Fibroblast of lung (primary cell): ENCODE measurements at places on chromosomes 5 and 9.

- H3K27me3 ChIP-seq = no peaks in the 10 kb centered on the region
- DNase-seq = peak; percentile 89
- no peak overlapping the region for H3K27ac ChIP-seq
- no peaks in the 10 kb centered on the region for H3K4me1 ChIP-seq
- no peak overlapping the region for H3K4me3 ChIP-seq
These were observed 28.1 kb upstream of the LRRTM2 start for GRCh38 chr5:138903130-138903775.

DNA sequence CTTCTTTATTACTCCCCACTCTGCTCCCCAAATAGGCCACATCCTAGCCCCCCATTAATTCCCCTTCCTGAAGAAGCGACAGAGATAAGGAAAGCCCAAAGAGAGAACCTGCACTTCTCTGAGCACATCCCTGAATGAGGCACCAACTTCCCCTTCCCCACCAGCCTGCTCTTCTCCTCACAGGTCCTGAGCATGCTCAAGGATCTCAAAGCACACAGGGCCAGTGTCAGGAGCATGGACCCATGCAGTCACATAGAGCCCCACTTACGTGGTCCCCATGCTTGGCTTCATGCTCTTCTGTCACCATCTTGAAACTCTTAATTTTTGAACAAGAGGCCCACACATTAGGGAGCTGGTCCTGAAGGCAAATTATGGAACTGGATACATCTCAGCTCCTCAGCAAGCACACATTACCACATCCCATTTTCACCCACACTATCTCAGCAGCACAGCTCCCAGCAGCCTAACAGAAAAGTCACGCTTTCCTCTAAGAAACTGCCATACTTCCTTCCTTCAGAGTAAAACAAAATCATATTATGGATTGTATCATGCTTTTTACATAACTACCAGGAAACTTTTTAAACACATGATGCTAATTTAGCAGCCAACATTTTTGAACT is 99.8 kb downstream of the NFIB start:
- H3K4me3 ChIP-seq = no peak overlapping the region
- no peak for DNase-seq
- peaks cover 5% of the 10 kb centered on the region for H3K4me1 ChIP-seq
- no peak overlapping the region for H3K27ac ChIP-seq

DNA sequence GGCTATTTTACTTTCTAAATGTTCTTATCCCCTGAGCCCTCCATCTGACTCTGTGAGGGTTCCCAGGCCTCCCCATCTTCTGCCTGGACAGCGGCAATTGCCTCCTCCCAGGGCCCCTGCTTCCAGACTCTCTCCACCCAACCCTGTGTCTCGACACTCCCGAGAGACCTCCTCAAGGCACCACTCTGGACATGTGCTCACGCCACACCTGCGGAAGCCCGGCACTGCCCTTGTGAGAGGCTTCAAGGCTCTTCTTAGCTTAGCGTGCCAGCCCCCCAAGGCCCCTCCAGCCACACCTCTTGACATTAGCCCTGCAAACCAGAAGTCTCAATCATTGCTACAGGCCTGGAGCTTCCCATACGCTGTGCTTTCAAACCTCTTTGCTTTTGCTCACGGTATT is 124.1 kb downstream of the CRB2 start:
- no peak overlapping the region for H3K4me3 ChIP-seq
- no peak overlapping the region for H3K27ac ChIP-seq
- H3K36me3 ChIP-seq = no peaks in the 10 kb centered on the region
- DNase-seq = no peak
- no peaks in the 10 kb centered on the region for H3K27me3 ChIP-seq

DNA sequence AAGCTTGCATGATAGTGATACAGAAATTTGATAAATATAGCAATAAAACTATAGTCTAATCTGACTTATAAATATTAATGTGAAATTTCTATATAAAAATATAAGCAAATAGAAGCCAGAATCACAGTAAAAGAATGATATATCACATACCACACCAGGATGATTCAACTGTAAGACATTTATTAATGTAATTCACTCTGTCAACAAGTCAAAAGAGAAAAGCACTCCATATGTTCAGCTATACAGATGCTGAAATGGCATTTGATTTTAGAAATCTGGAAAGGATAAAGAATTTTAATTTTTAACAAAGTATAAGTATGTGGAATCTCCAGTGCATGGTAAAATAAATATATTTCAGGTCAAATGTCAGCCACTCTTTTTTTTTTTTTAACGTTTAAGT is 372.4 kb downstream of the KCNN2 start:
- no peak for DNase-seq
- no peaks in the 10 kb centered on the region for H3K36me3 ChIP-seq
- no peak overlapping the region for H3K27ac ChIP-seq
- no peaks in the 10 kb centered on the region for H3K27me3 ChIP-seq

DNA sequence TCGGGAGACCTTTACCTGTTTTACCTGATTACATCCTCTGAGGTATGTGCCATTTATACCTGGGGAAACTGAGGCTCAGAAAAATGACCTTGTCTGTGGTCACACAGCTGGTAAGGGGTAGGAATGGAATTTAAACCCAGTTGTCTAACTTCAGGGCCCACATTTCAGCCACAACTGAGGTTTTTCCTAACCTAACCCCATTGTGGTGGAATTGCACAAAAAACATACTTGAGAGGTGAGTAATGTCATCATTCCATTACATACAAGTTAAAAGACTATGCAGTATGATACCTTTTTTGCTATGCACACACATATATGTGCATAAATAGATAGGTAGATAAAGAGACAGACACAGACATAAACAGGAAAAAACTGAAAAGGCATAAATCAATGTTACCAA is 14.1 kb downstream of the FGF1 start:
- DNase-seq = peak; percentile 67
- no peaks in the 10 kb centered on the region for H3K27me3 ChIP-seq
- H3K4me1 ChIP-seq = peaks cover 10% of the 10 kb centered on the region
- no peaks in the 10 kb centered on the region for H3K36me3 ChIP-seq
- H3K4me3 ChIP-seq = no peak overlapping the region

- no peaks in the 10 kb centered on the region for H3K36me3 ChIP-seq
- no peaks in the 10 kb centered on the region for H3K27me3 ChIP-seq
- DNase-seq = no peak
These were observed 23.4 kb upstream of the LECT2 start for GRCh38 chr5:135978212-135978631.

GRCh38 chr5:80904533-80905187 is 55.5 kb upstream of the RASGRF2 start:
- no peaks in the 10 kb centered on the region for H3K36me3 ChIP-seq
- no peak for DNase-seq
- no peak overlapping the region for H3K4me3 ChIP-seq
- no peaks in the 10 kb centered on the region for H3K4me1 ChIP-seq

GRCh38 chr9:112780450-112781036 is 30.0 kb downstream of the SNX30 start:
- H3K27ac ChIP-seq = no peak overlapping the region
- no peaks in the 10 kb centered on the region for H3K27me3 ChIP-seq

- H3K4me3 ChIP-seq = no peak overlapping the region
- H3K27ac ChIP-seq = no peak overlapping the region
- no peak for DNase-seq
- H3K27me3 ChIP-seq = no peaks in the 10 kb centered on the region
- no peaks in the 10 kb centered on the region for H3K4me1 ChIP-seq
These were observed 158.5 kb downstream of the KIAA0825 start for GRCh38 chr5:94459915-94460314.

DNA sequence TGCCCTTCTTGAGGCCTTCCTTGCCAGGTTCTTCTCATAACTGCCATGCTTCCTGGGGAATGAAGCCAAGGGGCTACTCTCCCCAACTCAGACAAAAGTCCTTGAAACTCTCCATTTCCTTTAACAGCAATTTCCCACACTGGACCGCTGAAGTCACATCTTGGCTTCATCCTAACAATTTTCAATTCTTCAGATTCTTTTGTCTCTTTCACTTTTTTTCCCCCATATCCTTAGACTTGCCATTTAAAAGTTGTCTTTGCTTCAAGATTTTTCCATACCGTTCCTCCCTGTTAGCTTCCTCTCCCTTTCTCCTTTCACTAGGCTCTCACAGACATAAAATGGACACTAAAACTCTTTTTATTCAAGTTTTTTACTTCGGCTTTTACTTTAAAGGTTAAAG is 93.1 kb upstream of the ITGA1 start:
- DNase-seq = no peak
- H3K4me1 ChIP-seq = peaks cover 2% of the 10 kb centered on the region
- no peaks in the 10 kb centered on the region for H3K27me3 ChIP-seq
- H3K27ac ChIP-seq = no peak overlapping the region
- H3K36me3 ChIP-seq = no peaks in the 10 kb centered on the region

GRCh38 chr5:26530305-26530704 is 508.1 kb downstream of the CDH9 start:
- no peaks in the 10 kb centered on the region for H3K27me3 ChIP-seq
- no peak overlapping the region for H3K4me3 ChIP-seq
- H3K27ac ChIP-seq = no peak overlapping the region
- H3K4me1 ChIP-seq = no peaks in the 10 kb centered on the region
- no peaks in the 10 kb centered on the region for H3K36me3 ChIP-seq

- no peaks in the 10 kb centered on the region for H3K4me1 ChIP-seq
- H3K36me3 ChIP-seq = no peaks in the 10 kb centered on the region
These were observed 26.8 kb upstream of the ZNF354A start for GRCh38 chr5:178757049-178757809.
